NCI-H2107 (cell line): ENCODE measurements at places on chromosomes 6 and 20.

- DNase-seq: no peak
These were observed 79.8 kb downstream of the GINS1 start for GRCh38 chr20:25487306-25487705.

GRCh38 chr6:69311888-69312287 lies 484.9 kb downstream of the LMBRD1 start:
- DNase-seq: no peak

- DNase-seq: no peak
These were observed 320.1 kb upstream of the PRND start for GRCh38 chr20:4401601-4402000.

DNA sequence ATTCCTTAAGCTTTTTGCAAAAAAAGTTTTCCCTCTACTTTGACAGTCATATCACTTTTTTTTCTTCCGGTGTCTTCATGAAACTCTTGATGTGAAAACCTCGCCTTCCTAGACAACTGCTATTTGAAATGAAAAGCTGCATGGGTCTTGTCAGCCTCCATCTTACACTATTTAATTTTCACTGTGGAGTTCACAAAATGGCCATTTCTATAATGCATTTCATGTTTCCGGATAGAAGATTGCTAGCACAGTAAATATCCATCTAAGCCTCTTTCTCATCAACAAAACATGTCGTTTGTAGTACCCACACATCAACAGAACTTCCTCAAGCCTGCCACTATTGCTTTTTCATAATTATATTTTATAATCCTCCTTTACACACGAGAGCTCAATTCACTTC lies 204.9 kb upstream of the ID4 start:
- DNase-seq: no peak

GRCh38 chr6:79048611-79049010 lies 29.4 kb downstream of the PHIP start:
- no peak for DNase-seq

DNA sequence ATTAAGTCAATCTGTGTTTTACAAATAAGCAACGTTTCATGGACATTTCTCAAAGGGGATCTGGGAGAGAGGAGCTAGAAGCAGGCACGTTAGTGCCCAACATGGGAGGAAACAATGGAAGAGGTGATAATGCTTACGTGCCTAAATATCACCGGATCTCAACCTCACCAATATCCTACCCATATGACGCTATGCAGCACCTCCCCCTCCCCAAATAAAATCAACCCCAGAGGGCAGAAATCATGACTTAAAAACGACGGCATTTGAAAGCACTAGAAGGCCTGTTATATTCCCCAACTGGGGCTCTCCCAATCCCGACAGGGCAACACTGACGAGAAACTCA lies 425 bp downstream of the HBS1L start:
- no peak for DNase-seq

DNA sequence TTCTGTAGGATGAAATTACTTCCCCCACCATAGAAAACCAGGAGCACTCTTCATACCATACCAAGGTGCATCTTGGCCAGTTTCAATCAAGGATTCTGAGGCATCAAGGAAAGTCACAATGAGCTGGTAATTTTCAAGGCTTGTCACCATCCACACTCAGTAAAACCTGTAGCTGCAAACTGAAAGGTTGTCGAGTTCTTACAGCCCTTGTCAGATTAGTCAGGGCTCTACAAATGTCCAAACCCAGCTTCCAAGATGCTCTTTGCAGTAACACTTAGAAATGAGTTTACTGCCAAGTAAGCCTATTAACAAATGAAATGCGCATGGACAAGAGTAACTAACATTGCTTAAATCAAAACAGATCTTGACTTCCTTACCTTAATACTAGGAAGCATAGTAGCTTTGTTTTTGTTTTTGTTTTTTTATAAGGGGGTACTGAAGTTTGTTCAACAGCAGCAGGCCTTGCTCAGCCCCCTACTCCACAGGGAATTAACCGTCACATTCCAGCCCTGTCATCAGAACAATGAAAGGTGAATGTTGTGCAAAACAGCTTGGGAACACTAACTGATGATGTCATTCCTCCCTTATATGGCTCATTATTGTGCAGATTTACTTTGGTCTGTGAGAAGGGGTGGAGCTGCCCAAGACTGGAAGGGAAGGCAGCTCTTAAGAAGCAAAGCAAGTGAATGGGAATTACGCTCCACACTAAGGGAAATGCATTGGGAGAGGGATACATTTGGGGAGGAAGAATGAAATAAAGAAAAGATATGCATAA lies 49.9 kb upstream of the TMEM30A start:
- DNase-seq: no peak

DNA sequence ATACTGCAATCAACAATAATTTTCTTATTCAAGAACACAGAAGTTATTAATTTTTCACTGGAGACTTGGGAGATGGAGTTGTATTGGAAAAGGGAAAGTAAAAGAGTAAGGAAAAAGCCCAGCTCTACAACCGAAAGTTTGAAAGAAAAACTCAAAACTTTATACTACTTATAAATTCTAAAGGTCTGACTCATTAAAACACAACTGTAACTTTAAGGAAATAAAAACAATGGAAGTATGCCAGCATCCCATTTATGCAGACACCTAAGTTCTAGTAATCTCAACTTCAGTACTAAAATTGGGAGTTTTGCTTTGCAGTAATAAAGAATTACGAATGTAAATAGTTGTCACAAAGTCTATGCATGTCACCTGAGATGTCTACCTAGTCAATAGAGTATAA lies 80.6 kb downstream of the IRAK1BP1 start:
- DNase-seq: no peak

GRCh38 chr6:28648035-28648877 lies 122.6 kb downstream of the GPX5 start:
- no peak for DNase-seq

- no peak for DNase-seq
These were observed 97.4 kb downstream of the SASH1 start for GRCh38 chr6:148440016-148440415.

DNA sequence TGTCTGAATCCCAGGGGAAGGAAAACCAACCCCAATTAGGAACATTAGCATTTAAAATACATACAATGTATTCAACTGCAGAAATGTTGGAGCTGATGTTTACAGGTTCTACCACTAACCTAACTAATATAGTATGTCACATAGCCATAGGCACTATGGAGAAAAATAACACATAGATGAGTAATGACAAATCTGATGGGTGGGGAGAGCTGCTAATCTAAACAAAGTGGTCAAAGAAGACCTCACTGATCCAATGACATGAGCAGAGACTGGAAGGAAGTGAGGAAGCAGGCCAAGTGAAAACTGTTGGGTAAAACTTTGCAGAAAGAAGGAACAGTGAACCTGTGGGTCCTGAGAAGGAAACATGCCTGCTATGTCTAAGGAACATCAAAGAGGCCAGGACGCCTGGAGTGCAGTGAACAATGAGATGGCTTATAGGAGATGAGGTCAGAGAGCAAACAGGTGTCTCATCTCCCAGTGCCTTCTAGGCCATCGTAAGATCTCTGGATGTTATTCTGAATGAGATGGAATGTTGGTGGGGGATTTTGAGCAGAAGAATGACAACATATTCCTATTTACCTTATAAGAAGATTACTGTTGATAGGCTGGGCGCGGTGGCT lies 135.7 kb downstream of the ALDH8A1 start:
- no peak for DNase-seq

GRCh38 chr6:73983367-73983766 lies 287.4 kb downstream of the CD109 start:
- DNase-seq: no peak

DNA sequence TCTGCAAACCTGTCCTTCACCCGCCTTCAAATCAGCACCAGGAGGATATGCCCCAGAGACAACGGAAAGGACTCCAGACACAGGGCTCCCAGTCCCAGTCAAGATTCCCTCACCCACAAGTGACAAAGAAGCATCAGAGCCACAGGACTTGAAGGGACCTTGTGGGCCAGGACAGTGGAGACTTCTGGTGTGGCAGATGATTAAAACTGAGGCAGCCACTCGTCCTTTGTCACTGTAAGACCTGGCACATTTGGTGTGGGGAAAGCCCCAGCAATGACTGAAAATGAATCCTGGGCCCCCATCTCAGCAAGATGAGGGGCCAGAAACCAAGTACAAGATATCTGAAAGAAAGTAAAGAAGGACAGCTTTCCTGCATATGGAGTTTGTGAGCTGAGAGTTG lies 15.6 kb upstream of the GMPR start:
- DNase-seq: no peak

DNA sequence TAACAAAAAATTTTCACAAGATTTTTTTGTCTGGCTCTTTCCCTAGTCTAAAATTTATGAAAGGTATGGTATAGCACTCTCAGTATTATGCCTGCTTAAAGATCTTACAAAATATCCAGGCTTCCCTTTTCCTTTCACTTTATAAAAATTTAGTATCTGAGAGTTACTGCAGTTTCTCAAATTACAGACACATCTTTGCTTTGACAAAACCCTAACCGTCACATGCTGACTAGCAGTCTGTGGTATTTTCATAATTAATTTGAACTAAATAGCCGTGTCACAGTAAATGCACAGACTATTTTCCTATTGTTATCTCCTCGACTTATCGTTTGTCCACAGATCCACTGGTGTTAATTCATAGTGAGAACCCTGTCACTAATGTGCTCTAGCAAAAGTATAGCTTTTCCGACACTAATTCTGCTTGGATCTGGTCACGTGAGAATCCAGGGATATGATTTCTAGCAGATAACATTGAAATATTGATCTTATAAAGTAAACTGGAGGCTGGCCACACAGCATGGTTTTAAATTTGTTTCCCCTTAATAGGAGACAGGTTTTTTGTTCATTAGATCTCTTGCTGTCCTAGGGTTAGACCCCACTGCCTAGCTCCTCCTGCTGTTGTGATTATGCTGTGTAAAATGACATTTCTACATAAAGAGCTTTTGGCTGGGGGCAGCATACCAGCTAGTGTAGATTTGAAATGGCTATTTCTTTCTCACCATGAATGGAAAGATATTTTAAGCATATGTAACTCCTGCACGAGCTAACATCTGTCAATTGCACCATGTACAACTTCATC lies 340.6 kb upstream of the SASH1 start:
- DNase-seq: no peak

GRCh38 chr20:9300080-9300479 lies 214.3 kb upstream of the LAMP5 start:
- DNase-seq: no peak

- DNase-seq: no peak
These were observed 25.6 kb upstream of the ID4 start for GRCh38 chr6:19811397-19812079.

DNA sequence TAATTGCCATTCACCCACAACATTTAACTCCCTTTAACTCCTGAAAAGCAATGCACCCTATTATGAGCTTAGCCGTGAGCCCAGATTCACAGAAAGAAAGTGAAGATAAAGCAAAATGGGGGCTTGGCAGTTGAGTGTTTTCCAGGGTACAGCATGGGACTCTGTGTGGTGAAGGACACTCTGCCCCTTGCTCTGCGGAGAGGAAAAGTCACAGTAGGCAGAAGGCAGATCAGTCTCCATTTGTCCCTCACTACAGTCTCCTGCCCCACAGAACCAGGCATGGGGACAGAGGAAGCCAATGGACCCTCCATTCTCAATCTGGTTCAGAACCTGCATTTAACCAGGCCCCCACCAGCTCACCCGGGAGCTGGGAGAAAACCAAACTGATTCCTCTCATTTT lies 30.8 kb upstream of the SH3BGRL2 start:
- no peak for DNase-seq

DNA sequence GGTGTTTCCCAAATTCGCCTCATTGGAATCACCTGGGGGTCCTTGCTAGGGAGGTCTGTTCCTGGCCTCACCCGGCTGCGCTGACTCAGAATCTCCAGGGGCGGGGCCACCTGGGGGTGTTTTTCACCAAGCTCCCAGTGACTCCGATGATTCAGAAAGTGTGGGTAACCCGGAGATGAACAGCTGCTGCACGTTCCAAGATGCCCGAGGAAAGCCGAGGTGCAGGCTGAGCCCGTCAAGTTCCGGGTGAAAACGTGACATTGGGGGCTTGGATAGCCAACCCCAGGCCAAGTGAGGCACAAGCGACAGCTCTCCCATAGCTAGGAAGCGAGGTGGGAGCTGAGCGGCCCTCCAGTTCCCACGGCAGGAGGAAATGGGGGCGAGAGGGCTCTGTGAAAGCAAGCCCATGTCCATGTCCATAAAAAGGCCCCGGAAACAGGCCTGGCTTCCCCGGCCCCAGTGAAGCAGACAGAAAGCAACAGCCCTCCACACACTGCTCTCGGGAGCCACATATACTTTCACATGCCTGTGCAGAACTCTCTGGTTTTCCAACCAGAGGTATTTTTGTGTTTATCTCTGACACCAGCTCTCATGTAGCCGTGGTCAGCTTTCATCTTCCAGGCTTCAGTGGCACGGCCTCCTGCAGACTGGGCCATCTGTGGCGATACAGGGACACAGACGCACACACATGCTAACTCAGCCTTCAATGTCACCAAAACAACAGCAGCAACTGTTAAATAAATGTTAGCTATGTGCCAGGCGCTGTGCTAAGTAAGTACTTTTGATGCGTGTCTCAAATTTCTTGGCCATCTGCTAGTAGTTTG lies 90.7 kb upstream of the CCDC28A start:
- DNase-seq: no peak

DNA sequence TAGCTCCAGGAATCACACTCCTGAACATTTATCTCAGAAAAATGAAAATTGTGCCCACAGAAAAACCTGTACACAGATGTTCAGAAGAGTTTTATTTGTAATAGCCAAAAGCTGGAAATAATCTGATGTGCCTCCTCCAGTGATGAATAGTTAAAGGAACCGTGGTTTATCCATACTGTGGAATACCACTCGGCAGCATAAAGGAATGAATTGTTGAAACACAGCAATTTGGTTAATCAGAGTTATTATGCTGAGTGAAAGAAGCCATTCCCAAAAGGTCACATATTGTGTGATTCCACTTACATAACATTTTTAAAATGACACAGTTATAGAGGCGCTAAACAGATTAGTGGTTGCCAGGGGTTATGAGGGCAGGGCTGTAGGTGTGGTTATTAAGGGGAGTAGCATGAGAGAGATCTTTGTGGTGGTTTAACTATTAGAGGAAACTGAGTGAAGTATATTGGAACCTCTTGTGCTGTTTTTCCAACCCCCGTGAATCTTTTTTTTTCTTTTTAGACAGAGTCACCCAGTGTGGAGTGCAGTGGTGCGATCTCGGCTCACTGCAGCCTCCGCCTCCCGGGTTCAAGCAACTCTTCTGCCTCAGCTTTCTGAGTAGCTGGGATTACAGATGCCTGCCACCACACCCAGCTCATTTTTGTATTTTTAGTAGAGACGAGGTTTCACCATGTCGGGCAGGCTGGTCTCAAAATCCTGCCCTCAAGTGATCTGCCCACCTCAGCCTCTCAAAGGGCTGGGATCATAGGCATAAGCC lies 26.2 kb downstream of the PSMF1 start:
- no peak for DNase-seq

GRCh38 chr6:122005661-122006060 lies 393.8 kb upstream of the HSF2 start:
- DNase-seq: no peak

DNA sequence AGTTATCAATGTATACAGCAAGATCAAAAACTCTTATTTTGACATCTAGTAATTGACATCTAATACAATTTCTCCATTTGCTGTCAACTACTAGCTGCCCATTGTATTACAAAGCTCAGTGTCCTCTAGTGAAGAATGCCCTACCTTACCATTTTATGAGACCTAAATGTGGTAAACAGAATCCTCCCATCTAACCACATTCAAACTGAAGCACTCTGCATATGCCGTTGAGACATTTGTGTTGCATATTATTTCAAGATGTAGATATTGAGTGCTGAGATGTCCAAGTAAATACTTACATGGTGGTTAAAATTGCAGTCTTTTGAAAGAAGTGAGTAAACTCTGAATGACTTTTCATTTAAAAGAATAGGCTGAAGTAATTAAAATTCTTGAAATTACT lies 597 bp upstream of the GLYATL3 start:
- DNase-seq: no peak

- no peak for DNase-seq
These were observed 620.7 kb upstream of the BTBD3 start for GRCh38 chr20:11296951-11297350.
